Sigmoid colon (tissue), 7 donors: ENCODE measurements at places on chromosomes 4 and X. TPM values are rescaled to one million over a fixed set of nuclear protein-coding genes. Genes with fewer than 3 reads are reported as not detected.

Gene SFRP2
- total RNA-seq: 46.0 TPM

Gene DKK2
- total RNA-seq: 2.6 TPM

Gene SSX1
- not detected for total RNA-seq

DNA sequence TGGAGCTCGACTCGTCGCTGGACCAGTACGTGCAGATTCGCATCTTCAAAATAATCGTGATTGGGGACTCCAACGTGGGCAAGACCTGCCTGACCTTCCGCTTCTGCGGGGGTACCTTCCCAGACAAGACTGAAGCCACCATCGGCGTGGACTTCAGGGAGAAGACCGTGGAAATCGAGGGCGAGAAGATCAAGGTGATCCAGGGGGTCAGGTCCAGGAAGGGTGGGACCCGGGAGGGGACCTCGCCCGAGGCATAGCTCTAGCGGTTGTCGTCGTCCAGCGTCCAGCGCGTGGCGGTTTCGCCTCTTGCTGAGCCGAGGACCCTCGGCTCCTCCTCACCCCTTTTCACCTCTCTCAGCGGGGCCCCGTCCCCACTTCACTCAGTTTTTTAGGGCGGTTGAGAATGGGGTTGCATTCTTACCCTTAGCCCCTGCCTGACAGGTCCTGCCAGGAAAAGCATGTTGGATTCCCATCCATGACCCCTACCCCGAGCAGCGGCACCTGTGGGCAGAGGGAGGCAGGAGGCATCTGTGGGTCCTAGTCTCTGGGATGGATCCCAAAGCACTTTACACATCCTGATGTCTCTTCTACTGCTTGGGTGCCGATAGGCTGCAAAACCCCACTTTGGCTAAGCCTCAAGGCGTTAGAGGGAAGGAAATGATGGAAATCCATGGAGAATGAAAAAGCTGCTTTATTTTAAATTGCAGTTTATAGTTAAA is 524 bp downstream of the RAB33A start:
- H3K36me3 ChIP-seq: no peaks in the 10 kb centered on the region
- DNase-seq: peak; percentile 54
- no peaks in the 10 kb centered on the region for H3K27me3 ChIP-seq

- no peaks in the 10 kb centered on the region for H3K36me3 ChIP-seq
- DNase-seq: no peak
- no peak overlapping the region for H3K27ac ChIP-seq
- no peaks in the 10 kb centered on the region for H3K4me1 ChIP-seq
- no peak overlapping the region for H3K4me3 ChIP-seq
Observed at GRCh38 chrX:105658136-105658535, 164.2 kb upstream of the NRK start.

DNA sequence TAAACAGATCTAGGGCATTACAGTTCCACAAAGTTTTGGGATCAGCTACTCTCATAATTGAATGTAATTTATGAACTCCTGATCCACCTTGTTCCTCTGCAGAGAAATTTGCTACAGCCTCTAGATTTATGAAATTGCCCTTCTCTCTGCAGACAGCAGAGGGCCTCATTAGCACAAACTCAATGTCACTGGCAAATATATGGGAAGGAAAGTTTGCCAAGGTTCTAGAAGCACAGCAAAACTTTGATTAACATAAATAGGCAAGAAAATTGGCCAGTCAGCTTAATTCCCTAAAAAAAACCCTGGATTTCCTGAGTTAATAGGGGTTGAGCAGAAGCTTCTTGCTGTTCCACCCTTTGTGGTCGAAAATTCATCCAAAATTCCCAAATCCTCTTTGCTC is 31.5 kb downstream of the PRPS1 start:
- H3K4me1 ChIP-seq: peaks cover 6% of the 10 kb centered on the region
- DNase-seq: no peak
- H3K4me3 ChIP-seq: no peak overlapping the region
- no peaks in the 10 kb centered on the region for H3K27me3 ChIP-seq
- no peaks in the 10 kb centered on the region for H3K36me3 ChIP-seq
- H3K27ac ChIP-seq: no peak overlapping the region

DNA sequence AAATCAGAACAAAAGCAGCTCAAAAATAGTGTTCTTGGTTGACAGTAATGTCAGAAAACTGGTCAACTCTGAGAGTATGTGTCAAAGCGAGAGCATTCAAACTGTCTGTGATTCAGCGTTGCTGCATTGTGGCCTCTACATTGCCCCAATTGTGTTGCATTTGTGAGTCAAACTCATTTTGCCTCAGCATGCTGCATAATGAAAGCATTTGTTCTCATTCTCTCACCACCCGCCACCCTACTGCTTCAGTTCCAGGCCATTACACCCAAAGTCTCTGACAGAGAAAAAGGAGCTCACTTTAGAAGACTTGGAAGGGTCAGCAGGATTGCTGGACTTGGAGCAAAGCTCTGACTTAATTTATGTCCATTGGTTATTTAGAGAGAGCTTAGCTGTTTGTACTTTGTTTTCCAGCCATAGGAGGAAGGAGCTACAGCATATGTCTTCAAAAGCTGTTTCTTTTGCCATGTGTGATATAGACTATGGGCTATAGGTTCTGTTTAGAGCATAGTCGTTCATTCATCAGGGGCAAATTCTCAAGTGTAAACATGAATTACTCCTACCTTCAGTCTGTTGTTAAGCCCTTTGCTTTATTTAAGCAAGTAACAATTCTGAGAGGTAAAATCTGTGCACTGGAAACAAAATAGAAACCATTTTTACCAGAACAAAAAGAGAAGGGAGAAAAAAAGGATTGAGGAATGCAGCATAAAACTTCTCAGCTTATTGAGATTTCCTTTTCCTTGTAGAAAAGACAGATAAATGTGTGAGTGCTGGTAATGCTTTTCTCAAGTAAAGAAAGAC is 153.4 kb upstream of the ANK2 start:
- H3K27ac ChIP-seq: peak overlapping the region; percentile 75
- H3K4me1 ChIP-seq: peaks cover 20% of the 10 kb centered on the region
- no peak overlapping the region for H3K4me3 ChIP-seq

- no peaks in the 10 kb centered on the region for H3K27me3 ChIP-seq
- H3K27ac ChIP-seq: peak overlapping the region; percentile 90
- DNase-seq: peak; percentile 67
- no peaks in the 10 kb centered on the region for H3K4me1 ChIP-seq
Observed at GRCh38 chr4:52037689-52038102, 403 bp downstream of the SGCB start.

- no peaks in the 10 kb centered on the region for H3K4me1 ChIP-seq
- H3K27ac ChIP-seq: peak overlapping the region; percentile 40
- no peak for DNase-seq
- H3K4me3 ChIP-seq: no peak overlapping the region
- H3K27me3 ChIP-seq: no peaks in the 10 kb centered on the region
Observed at GRCh38 chrX:8084006-8084405, 87.1 kb downstream of the VCX2 start.
